Tibial nerve (tissue), 4 donors: ENCODE measurements at places on chromosomes 11 and 22.
A peak's percentile ranks its signal among the peaks of the same experiment; 100 is the strongest.

DNA sequence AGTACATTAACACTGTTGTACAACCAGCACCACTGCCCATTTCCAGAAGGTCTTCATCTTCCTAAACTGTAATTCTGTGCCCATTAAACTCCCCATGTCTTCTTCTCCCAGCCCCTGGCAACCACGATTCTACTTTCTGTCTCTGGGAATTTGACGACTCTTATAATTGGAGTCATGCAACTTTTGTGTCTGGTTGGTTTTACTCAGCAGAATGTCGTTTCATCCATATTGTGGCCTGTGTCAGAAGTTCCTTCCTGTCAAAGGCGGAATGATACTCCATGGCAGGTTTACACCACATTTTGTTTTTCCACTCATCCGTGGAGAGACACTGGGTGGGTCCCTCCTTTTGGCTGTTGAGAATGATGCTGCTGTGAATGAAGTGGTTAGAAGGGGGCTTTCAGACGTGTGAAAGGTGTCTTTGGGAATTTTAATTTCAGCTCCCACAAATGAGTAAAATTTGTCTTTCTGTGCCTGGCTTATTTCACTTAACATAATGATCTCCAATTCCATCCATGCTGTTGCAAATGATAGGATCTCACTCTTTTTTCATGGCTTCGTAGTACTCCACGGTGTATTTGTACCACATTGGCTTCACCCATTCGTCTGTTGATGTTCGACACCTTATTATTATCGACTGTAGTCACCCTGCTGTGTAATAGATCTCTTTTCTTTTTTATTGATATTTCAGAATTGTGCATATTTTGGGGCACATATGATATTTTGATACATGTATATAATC is 86.1 kb upstream of the SEPTIN5 start:
- DNase-seq, result no peak

- peak; percentile 41 for DNase-seq
Measured at GRCh38 chr11:130451231-130452019, 3.0 kb downstream of the ADAMTS15 start.

DNA sequence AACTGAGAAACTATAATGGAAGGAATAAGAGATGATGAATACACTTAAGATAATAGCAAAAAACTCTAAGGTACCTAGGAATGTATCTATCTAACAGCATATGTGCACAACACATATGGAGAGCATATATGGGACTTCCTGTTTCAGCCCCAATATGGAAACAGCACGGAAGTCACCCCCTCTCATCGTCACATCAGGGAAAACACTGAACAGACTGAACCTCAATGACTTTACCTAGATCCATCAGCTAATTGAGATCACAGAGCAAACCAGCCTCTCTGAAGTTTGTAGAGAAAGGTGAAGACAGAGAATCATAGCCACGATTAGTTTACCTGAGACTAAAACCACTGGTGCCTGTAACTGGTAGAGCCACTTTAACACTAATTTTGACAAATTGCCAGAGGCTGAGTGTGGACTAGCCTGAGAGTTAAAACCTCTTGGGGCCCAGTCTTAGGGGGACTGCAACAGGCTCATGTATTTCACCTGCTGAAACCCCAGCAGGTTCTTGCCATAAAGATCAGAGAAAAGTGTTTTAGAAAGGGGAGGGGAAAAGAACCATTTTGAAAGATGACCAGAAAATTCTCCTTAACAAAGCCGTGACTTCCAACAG is 722.6 kb downstream of the TBC1D22A start:
- no peak for DNase-seq

DNA sequence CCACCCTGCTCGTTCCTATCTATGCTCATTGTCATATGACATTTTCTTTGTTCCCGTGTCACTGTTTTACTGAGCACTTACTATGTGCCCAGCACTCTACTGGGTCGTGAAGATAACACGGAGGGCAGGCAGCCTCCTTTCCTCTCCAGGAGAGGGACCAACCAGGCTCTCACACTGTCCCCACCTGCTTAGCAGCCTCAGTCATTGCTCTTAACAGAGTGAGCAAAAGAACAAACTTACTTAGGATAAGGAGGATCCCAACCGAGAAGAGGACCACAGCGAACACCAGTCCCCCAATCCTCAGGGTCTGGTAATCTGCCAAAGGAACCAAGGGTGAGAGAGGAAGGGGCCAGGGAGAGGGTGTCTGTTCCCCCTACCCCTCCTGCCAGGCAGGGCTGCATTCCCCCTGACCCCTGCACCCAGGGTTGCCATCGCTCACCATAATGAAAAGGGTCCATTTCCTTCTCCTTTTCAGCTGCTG is 17.0 kb upstream of the FXYD2 start:
- DNase-seq, result no peak

DNA sequence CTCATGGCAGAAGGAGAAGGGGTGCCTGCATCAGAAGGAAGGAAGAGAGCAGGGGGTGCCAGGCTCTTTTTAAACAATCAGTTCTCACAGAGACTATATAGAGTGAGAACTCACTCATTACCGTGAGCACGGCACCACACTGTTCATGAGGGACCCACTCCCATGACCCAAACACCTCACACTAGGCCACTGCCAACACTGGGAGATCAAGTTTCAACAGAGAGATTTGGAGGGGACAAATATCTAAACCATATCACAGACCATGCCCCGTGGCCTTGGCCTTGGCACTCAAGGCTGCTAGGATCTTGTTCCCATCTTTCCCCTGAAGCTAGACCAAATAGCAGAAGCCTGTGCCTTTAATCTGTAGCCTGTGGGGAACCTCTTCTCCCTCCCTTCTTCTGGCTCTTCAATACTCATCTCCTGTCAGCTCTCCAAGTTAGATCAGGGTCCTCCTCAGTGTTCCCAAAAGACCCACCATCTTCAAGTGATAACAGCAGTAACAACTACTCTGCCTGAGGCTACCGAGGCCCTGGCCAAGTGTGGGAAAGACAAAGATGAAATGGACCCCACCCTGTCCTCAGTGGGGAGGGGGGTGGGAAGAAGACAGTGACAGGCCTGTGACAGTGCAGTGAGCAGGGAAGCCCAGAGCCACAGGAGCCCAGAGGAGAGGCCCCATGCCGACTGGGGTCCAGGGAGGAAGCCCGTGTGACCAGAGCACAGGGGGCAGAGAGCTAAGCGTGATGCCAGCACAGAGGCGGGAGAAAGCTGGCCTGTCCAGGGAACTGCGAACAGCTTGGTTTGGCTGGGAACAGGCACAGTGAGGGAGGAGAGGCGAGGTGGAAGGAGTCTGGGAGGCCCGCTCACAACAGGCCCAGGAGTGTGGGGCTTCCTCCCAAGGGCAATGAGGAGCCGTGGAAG is 72.6 kb downstream of the MYO7A start:
- DNase-seq, result no peak

GRCh38 chr22:36918586-36919284 is 5.3 kb downstream of the CSF2RB start:
- DNase-seq, result no peak

- no peak for DNase-seq
Measured at GRCh38 chr11:114256176-114256966, 39.8 kb upstream of the NNMT start.

DNA sequence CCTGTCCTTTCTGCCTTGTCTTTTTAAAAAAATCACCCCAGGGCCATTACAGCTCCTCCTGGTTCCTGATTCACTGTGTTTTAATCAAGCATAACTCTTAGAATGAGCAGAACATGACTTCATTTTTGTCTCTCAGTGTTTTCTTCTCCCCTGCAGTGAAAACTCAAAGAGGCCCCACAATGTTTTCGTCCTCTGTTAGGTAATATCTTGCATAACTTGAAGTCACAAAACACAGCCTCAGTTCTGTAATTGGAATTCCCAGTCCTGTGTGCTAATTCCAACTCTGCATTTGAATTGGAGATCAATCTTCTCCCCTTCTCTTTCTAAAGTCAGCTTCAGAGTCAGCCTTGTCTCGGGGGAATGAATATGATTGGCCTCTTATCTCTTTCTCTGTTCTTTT is 186.5 kb upstream of the NAV2 start:
- no peak for DNase-seq

- DNase-seq, result no peak
Measured at GRCh38 chr11:17960091-17960490, 52.8 kb downstream of the SERGEF start.

GRCh38 chr11:110786226-110786902 is 74.1 kb upstream of the ARHGAP20 start:
- DNase-seq, result no peak

DNA sequence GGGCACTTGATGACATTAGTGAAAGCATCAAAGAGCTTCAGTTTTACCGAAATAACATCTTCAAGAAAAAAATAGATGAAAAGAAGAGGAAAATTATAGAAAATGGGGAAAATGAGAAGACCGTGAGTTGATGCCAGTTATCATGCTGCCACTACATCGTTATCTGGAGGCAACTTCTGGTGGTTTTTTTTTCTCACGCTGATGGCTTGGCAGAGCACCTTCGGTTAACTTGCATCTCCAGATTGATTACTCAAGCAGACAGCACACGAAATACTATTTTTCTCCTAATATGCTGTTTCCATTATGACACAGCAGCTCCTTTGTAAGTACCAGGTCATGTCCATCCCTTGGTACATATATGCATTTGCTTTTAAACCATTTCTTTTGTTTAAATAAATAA is 10.6 kb downstream of the REXO2 start:
- DNase-seq, result no peak

DNA sequence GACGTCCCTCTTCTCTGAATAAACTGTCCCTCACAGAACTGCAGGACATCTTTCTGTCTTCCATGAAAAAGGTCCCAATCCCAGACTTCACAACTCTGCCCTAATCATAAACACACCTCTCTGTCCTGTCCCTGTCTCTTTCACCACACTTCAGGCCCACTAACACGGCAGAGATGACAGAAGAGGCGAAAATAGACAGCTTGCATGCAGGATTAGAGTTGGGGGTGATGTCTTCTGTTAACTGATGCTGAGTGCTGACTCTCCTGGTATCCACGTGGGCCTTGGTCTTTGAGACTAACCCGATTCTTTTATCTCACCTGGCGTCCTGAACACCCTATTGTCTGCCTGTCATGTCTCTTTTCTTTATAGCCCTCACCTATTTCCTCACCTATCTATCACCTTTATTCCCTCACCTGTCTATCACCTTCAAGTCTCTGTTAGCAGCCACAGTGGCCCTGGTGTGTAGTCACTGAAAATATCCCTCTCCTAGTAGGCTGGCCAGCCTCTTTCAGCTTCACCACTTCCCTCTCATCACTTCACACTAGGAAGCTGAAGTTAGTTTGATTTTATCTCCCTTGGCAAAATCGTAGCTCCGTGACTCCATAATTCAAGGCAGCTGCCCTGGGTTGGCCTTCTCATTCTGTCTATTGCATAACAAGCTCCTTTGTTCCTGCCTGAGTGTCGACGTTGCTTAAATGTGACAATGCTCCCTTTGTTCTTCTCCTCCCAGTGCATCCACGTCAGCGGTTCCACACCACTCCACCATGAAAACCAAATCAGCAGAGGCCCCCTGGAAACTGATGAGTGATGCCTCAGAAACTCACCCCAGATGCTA is 30.6 kb upstream of the DRD2 start:
- DNase-seq, result peak; percentile 36

DNA sequence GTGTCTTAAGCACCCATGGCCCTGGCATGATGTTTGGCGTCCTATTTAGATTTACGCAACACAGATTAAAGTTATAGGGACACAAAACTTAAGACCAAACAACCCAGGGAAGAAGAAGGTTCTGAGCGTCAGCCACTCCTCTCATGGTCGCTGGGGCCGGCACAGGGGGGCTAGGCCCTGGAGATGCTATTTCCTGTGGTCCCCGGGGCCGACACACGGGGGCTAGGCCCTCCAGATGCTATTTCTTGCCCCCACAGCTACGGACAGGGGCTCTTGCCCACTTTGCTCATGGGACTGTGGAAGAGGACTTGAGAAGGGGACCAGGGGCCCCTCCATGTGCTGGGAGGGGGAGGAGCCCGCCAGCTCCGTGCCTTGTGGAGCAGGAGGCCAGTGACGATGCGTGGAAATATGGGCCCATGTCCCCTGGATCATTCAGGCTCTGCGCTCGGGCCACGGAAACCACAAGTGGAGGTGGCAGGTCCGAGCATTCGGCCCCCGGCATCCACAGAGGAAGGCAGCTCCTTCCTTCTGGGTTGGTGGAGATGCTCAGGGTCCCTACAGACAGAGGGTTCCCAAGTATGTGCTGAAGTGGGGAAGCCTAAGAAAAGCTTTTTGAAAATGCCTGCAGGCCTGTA is 711.1 kb downstream of the BRD1 start:
- DNase-seq, result no peak

DNA sequence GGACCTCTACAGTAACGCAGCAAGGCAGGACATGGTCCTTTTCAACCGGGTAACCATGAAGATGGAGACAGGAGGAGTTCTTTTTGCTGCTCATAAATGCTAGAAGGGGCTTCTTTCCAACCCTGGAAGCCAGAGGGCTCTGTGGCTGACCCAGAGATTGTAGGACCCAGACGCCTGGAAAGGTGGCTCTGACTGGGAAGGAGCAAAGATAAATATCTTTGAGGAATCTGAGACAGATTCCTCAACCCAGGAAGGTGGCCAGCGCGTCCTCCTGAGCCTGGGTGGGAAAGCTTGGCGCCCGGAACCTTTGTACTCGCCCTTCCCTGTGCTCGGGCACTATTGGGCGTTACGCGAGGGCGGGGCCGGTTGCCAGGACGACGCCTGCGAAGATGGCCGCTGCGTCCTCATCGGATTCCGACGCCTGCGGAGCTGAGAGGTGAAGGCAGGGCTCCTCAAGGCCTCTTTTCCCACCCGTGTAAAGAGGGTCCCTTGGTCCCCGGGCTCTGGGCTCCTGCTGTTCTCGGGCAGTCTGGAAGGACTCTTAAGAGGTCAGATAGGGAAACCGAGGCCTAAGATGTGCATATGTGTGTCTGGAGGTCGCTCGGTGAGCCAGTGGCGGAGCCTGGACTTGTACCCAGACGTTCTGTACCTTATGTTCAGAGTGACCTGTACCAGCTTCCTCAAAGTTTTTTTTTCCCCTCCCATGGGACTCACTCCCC is at the start of gene BBS1:
TSS of gene BBS1 (plus strand) at position 365 of the 719 bp plus-strand sequence. CDS start at position 390, 25 bp downstream.
- DNase-seq, result peak; percentile 85

DNA sequence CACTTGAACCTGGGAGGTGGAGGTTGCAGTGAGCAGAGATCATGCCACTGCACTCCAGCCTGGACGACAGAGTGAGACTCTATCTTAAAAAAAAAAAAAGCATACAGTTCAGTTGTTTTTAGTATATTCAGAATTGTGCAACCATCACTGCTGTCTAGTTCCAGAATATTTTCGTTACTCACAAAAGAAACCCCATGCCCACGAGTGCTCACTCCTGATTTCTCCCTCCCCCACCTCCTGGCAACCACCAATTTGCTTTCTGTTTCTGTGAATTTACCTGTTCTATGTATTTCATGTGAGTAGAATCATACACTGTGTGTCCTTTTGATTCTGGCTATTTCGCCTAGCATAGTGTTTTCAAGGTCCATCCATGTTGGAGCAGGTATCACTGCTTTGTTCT is 24.8 kb downstream of the PTPRJ start:
- DNase-seq, result no peak

GRCh38 chr22:44391015-44391414 is 78.3 kb upstream of the SHISAL1 start:
- DNase-seq, result no peak
